Right ventricle myocardium inferior (tissue), 1 donor: ENCODE measurements at places on chromosomes 4 and X. TPM values are rescaled to one million over a fixed set of nuclear protein-coding genes. Genes with fewer than 3 reads are reported as not detected.

DNA sequence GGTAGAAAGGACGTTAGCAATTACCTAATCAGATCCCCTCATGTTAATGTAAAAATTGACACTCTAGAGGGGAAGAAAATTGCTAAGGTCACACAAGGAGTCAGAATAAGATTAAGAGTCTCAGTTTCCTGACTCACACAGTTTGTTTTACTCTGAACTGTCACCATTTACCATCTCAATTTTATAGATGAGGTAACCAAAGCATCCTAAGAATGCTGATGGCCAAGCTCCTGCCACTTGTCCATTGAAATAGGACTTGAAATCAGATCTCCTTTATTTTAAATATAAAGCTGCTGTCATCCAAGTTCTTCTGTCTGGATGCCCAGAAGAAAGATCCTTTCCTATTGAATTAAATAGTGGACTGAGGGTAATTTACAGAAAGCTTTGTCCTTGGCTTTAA is 114.8 kb upstream of the VAMP7 start:
- DNase-seq: no peak

- no peak for DNase-seq
Measured at GRCh38 chr4:174672276-174672675, 150.0 kb upstream of the HPGD start.

DSPP gene
- total RNA-seq: not detected

DNA sequence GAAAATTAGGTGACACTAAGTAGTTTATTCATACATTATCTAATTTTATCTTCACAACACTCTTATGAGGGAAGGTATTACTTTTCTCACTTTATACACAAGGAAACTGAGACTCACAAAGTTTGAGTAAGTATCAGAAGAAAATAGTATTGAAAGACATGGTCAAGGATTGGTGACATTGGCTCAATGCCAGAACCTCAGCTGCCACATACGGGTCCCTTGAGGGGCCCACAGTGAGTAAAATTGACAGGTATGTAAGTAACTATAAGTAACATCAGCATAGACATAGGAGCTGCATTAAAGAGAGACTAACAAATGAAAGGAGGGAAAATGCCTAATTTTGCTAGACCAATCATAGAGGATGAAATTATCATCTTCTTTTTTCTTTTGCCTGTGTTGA is 134.1 kb downstream of the COX18 start:
- no peak for DNase-seq

DNA sequence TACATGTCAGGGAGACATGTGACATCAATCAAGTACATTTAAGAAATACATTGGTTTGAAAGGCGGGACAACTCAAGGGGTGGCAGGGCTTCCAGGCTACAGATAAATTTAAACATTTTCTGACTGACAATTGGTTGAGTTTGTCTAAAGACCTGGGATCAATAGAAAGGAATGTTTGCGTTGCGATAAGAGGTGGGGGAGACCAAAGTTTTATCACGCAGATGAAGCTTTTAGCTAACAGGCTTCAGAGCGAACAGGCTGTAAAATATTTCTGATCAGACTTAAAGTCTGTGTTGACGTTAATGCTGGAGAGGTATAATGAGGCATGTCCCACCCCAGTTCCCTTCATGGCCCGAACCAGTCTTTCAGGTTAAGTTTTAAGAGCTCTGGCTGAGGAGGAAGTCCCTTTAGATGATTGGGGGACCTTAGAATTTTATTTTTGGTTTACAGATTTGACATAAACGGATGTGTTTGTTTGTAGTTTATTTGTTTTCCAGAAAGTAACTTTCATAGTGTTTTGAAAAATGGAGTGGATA is 346.7 kb upstream of the RASGEF1B start:
- DNase-seq: no peak

DNA sequence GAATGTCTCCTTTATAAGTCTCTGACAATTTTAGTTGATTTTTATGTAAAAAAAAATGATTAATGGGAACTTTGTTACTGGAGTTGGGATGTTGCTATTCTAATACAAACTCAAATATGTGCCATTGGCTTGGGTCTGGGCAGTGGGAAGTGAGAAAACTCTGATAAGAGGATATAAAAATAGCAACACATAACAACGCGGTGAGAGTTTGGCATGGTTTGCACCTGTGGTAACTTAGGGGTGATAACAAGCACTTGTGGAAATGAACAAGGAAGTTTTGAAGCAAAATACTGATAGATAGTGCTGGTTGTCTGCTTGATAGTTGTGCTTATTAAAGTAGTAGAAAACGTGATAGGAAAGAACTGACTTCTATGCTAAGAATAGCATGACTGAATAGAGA is 743.3 kb upstream of the AGA start:
- DNase-seq: no peak

DNA sequence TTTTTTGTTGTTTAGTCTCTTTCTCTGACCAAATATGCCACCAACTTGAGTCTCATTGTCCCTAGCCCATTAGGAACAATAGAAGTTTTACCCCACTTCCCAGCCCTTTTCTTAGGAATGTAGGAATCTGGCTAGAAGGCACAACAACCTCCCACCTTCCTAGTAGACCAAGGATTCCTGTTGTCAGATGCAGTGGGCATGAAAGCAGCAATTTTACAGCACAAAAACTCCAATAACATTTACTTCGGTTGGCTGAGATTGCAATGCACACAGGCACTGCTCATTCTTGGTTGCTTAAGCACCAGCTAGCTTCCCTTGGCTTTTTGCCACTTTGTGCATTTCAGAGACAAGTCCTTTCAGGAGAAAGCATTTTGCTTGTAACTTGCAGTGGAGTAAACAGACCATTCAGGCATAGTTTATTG is 312.8 kb downstream of the TENM3 start:
- no peak for DNase-seq

- no peak for DNase-seq
Measured at GRCh38 chrX:39012621-39013111, 211.4 kb downstream of the MID1IP1 start.

TCEAL6 gene
- not detected for total RNA-seq

- DNase-seq: no peak
Measured at GRCh38 chr4:128946916-128947315, 137.4 kb downstream of the JADE1 start.

NCAPG gene
- 1.2 TPM for total RNA-seq

EFHC2 gene
- total RNA-seq: 17.5 TPM

ITM2A gene
- 76.8 TPM for total RNA-seq

DNA sequence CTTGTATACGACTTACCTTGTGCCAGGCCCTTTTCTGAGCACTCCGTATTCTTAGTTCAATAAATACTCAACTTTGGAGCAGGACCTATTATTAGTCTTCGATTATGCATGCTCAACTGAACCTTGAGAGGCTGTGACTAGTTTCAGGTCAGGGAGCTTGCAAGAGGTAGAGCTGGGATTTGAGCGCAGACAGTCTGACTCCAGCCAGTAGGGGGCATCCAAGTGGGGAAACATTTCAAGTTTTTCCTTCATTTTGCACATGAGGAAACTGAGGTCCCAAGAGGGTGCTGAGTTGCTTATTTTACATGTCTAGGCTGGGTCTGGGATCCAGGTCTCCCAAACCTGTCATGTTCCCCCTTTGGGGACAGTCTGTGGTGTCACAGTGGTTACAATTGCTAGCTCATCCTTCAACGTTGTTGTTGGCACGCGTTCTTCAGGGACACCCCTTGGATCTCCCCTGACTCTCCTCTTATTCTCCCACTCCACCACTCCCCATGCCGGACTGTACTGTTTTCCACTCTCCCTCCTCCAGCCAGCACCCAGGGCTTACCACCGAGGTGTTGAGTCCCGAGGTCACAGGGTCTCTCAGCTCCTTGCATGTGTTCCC is 6.7 kb upstream of the PRICKLE3 start:
- DNase-seq: no peak
